ENCODE measurements at places on chromosomes 5 and 9.
A peak's percentile ranks its signal among the peaks of the same experiment; 100 is the strongest.

DNA sequence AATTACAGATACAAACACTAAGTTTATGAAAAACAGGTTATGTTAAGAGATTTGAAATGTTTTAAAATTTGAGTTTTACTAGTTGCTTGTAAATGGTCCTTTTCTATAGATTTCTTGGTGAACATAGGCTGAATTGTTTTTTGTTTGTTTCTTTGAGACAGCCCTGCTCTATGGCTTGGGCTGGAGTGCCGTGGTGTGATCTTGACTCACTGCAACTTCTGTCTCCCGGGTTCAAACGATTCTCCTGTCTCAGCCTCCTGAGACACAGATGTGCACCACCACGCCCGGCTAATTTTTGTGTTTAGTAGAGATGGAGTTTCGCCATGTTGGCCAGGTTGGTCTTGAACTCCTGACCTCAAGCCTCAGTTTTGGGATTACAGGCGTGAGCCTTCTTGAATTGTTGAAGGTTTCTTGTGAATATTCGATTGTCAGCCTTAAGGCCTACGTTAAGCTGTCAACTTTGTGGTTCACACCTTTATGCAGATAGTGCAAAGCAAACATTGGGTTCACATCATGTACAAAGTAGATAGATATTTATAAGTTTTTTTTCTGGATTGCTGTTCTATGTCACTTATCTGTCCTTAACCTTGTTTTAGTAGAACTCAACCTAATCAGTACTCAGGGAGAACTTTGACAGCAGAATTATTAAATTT, 26.2 kb downstream of the UHRF2 start:
- H3K27me3 ChIP-seq = no peaks in the 10 kb centered on the region
- H3K36me3 ChIP-seq = peaks cover 10% of the 10 kb centered on the region
- no peak overlapping the region for H3K4me3 ChIP-seq
- peaks cover 23% of the 10 kb centered on the region for H3K4me1 ChIP-seq

DNA sequence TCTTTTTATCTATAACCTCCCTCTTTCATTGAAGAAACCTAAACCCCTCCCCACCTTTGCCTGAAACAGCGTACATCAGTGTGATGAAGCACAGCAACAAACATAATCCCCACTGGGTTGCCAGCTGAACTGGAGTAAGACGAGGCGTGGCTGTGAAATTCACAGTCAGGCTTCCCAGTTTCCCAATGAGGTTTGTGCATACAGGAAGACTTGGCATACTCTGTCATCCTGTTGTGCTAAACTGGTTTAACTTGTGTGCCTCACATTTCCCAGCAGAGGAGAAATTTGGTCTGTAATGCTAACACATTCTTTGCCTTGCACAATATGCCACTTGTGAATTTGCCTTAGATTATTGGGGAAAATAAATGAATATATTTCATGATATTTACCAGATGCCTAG, 121.5 kb downstream of the SV2C start:
- DNase-seq = no peak
- no peak overlapping the region for H3K27ac ChIP-seq
- no peaks in the 10 kb centered on the region for H3K36me3 ChIP-seq
- H3K4me1 ChIP-seq = no peaks in the 10 kb centered on the region

DNA sequence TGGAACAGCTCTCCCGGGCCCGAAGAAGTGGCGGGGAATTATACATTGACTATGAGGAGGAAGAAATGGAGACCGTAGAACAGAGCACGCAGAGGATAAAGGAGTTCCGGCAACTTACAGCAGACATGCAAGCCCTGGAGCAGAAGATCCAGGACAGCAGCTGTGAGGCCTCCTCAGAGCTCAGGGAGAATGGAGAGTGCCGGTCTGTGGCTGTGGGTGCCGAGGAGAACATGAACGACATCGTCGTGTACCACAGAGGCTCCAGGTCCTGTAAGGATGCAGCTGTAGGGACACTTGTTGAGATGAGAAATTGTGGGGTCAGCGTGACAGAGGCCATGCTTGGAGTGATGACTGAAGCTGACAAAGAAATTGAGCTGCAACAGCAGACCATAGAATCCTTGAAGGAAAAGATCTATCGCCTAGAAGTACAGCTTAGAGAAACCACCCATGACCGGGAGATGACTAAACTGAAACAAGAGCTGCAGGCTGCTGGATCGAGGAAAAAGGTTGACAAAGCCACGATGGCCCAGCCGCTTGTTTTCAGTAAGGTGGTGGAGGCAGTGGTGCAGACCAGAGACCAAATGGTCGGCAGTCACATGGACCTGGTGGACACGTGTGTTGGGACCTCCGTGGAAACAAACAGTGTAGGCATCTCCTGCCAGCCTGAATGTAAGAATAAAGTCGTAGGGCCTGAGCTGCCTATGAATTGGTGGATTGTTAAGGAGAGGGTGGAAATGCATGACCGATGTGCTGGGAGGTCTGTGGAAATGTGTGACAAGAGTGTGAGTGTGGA, 129.5 kb upstream of the DMRT1 start:
- H3K4me3 ChIP-seq = no peak overlapping the region
- H3K36me3 ChIP-seq = peaks cover 13% of the 10 kb centered on the region
- no peaks in the 10 kb centered on the region for H3K27me3 ChIP-seq

- no peak overlapping the region for H3K4me3 ChIP-seq
- H3K4me1 ChIP-seq = no peaks in the 10 kb centered on the region
- DNase-seq = no peak
- no peaks in the 10 kb centered on the region for H3K36me3 ChIP-seq
Measured at GRCh38 chr9:34259315-34259714, 69.8 kb downstream of the KIF24 start.

GRCh38 chr9:95807326-95807947, 68.1 kb upstream of the ERCC6L2 start:
- no peak for DNase-seq
- no peak overlapping the region for H3K4me3 ChIP-seq
- no peak overlapping the region for H3K27ac ChIP-seq
- peaks cover 5% of the 10 kb centered on the region for H3K27me3 ChIP-seq

DNA sequence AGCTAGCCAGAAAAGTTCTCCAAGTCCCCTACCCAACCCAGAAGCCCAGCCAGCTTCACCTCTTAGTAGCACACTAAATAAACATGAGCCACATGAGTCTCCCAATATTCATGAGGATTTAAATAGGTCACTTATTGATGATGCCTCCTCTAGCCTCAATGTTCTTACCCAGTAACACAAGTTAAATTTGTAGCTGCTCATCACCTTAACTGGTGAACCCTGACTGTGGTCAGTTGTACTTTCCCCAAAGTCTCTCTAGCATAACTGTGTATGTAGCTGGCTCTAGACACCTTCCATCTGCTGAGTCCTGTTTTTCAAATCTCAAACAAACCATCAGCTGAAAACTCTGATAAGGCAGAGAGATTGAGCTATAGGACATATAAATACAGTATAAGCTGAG, 100.3 kb upstream of the ELAVL2 start:
- no peaks in the 10 kb centered on the region for H3K4me1 ChIP-seq
- no peak overlapping the region for H3K27ac ChIP-seq
- no peak for DNase-seq
- no peak overlapping the region for H3K4me3 ChIP-seq

DNA sequence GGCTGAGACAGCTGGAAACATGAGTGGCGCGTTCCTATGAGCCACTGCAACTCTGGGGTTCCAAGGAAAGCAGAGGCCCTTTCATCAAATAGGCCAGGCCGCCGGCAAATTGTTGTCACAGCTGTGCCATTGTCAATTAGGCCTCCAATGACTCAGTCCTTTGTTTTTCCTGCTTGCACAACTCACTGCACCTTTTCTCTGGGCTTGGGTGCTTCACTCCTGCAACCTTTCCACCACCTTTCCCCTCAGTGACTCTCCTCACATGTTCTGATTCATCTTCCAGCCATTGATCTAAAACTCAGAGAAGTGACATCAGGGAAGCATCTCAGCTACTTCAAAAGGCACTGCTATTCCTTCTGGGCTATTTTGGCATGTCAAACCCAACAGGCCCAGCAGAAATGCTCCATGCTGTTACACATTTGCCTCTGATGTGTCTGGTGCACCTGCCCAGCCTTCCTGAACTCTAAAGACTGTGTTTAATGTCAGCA, 653.7 kb downstream of the NR2F1-AS1 start:
- H3K36me3 ChIP-seq = no peaks in the 10 kb centered on the region
- H3K4me1 ChIP-seq = no peaks in the 10 kb centered on the region
- no peaks in the 10 kb centered on the region for H3K27me3 ChIP-seq
- DNase-seq = no peak
- H3K27ac ChIP-seq = no peak overlapping the region
- no peak overlapping the region for H3K4me3 ChIP-seq

GRCh38 chr5:38471709-38472108, 84.7 kb downstream of the LIFR start:
- no peak overlapping the region for H3K4me3 ChIP-seq
- no peaks in the 10 kb centered on the region for H3K36me3 ChIP-seq
- H3K27me3 ChIP-seq = peaks cover 12% of the 10 kb centered on the region
- no peak for DNase-seq
- H3K4me1 ChIP-seq = no peaks in the 10 kb centered on the region
- no peak overlapping the region for H3K27ac ChIP-seq

GRCh38 chr5:87877023-87877422, 391.6 kb downstream of the TMEM161B start:
- no peak for DNase-seq
- peaks cover 1% of the 10 kb centered on the region for H3K27me3 ChIP-seq
- H3K4me1 ChIP-seq = no peaks in the 10 kb centered on the region
- H3K27ac ChIP-seq = no peak overlapping the region

GRCh38 chr5:154708846-154709245, 46.3 kb upstream of the LARP1 start:
- H3K4me3 ChIP-seq = no peak overlapping the region
- no peaks in the 10 kb centered on the region for H3K4me1 ChIP-seq
- H3K27ac ChIP-seq = no peak overlapping the region
- DNase-seq = no peak

DNA sequence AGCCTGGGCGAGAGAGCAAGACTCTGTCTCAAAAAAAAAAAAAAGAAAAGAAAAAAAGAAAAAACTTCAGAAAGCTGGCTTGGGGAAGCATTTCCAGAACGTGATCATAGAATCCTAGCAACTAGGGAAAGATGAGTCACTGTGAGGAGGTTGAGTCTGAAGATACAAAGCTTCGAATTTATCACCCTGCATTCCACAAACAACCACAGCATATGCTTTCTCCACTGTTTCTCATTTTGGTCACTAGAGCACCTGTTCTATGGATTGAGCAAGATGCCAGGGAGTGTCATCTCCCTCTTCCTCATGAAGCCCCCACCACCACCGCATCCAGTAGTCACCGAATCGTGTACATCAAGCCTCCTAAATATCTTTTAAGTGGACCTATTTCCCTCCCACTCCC, 37.9 kb downstream of the SEMA5A start:
- no peak overlapping the region for H3K4me3 ChIP-seq
- no peak overlapping the region for H3K27ac ChIP-seq

- H3K27me3 ChIP-seq = peaks cover 12% of the 10 kb centered on the region
- H3K4me1 ChIP-seq = no peaks in the 10 kb centered on the region
- H3K4me3 ChIP-seq = no peak overlapping the region
- no peak overlapping the region for H3K27ac ChIP-seq
Measured at GRCh38 chr5:55593115-55593472, 58.3 kb upstream of the PLPP1 start.

DNA sequence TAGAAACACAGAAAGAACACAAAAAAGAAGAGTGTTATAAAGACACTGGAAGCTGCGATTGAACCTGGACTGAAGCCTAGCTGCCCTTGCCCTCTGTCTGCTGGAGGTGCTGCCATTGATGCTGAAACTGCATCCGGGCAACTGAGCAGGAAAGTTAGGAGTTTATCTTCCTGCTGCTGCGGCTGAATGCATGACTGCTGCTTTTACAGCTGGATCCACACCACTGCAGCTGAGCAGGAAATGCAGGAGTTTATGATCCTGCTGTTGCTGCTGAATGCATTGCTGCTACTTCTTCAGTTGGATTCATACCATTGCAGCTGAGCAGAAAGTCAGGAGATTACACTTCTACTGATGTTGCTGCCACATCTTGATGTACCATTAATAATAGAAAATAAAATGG, 21.8 kb upstream of the JAKMIP2 start:
- peaks cover 10% of the 10 kb centered on the region for H3K27me3 ChIP-seq
- H3K36me3 ChIP-seq = no peaks in the 10 kb centered on the region
- DNase-seq = no peak

- H3K4me1 ChIP-seq = peaks cover 13% of the 10 kb centered on the region
- DNase-seq = no peak
- H3K27me3 ChIP-seq = no peaks in the 10 kb centered on the region
- H3K27ac ChIP-seq = no peak overlapping the region
Measured at GRCh38 chr5:160020266-160020770, 11.4 kb downstream of the TTC1 start.

- no peak overlapping the region for H3K4me3 ChIP-seq
- no peaks in the 10 kb centered on the region for H3K36me3 ChIP-seq
- no peaks in the 10 kb centered on the region for H3K4me1 ChIP-seq
Measured at GRCh38 chr5:145347026-145347616, 488.0 kb downstream of the PRELID2 start.

DNA sequence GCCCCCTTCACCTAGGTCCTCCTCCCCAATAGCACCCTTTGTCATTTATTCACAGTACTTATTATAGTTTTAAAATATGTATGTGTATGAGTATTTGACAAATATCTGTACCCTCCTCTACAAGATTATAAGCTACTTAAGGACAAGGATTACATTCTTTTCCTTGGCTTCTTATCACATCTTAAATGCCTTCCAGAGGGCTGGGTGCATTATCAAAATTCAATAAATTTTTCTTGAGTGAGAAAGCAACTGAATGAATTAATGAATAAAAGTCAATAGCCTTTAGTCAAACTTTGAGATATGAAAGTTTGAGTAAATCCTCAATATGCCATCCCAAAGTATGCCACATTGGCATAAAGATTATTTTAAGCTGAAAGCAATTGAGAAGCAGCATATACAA, 621.7 kb downstream of the DNAH5 start:
- no peak overlapping the region for H3K27ac ChIP-seq
- H3K4me1 ChIP-seq = no peaks in the 10 kb centered on the region
- no peaks in the 10 kb centered on the region for H3K36me3 ChIP-seq
- no peak overlapping the region for H3K4me3 ChIP-seq
- DNase-seq = no peak

DNA sequence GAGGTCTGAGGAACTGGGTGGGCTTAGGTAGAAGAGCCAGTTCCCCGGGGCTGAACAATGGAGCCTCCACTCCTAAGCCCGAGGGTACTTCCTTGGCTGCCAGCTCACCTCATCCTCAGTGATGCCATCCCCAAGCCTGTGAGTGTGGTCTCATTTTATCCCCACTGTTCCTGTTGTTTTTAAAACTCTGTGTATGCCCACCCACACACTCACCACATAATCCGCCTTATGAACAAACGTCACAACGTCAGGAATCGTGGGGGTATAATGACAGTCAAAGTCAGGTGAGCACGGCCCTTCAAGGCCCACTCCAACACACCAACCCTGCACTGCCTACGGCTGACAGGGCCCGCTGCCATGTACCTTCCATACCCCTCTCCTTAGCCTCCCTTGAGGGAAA, 61.1 kb downstream of the PTCH1 start:
- H3K36me3 ChIP-seq = peaks cover 19% of the 10 kb centered on the region
- DNase-seq = no peak
- no peaks in the 10 kb centered on the region for H3K27me3 ChIP-seq
- H3K4me1 ChIP-seq = no peaks in the 10 kb centered on the region
- H3K4me3 ChIP-seq = no peak overlapping the region

DNA sequence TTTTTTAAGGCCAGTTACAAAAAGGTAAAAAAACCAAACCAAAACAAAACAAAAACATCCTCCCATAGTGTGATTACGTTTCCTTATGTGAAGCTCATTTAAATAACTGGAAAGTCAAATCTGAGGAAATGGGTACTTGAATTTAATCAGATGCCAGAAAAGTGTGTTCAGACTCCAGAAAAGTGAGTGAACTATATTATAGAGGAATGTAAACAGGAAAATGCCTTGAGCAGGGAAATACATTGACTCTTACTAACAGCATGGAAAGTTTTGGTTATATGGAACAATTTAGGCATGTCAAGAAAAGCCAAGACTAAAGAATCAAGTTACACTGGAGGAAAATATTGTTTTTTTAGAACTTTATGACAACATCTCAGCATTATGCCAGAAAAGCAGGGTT, 37.8 kb upstream of the RNF20 start:
- no peak for DNase-seq
- peak overlapping the region; percentile 51 for H3K27ac ChIP-seq
- H3K27me3 ChIP-seq = peaks cover 10% of the 10 kb centered on the region
- H3K4me1 ChIP-seq = no peaks in the 10 kb centered on the region
- H3K36me3 ChIP-seq = no peaks in the 10 kb centered on the region
